Activated T-helper 1 cell treated with anti-CD3 and anti-CD28 coated beads, Interleukin-12 subunit alpha, Interleukin-12 subunit beta, Interleukin-2, Interleukin-4 antibody, amounts not matched to agents 30 ng/mL and 10 ng/mL and 1 ng/mL, durations not matched to agents 14 hours and 24 hours and 36 hours (primary cell): ENCODE measurements at places on chromosomes 4 and X. TPM values are rescaled to one million over a fixed set of nuclear protein-coding genes. Genes with fewer than 3 reads are reported as not detected.

DNA sequence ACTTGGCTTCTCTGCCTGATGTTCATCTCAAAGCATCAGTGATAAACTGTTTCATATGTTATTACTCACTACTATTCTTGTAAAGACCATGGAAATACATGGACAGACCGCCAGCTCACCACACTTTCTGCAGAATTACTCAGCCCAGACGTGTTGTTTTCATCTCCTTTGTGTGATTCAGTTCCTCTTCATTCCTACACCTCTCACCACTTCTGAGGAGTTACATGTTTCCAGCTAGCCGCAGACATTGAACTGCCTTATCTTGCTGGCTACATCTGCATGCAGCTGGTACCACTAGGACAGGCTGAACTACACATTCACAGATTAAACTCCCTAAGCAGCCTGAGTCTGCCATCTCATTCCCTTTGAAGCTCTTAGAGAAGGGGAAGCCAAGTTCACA is 443.2 kb upstream of the FGF16 start:
- peaks cover 2% of the 10 kb centered on the region for H3K27me3 ChIP-seq
- H3K4me1 ChIP-seq = peaks cover 18% of the 10 kb centered on the region
- H3K27ac ChIP-seq = peak overlapping the region; percentile 63
- peak; percentile 22 for DNase-seq
- H3K36me3 ChIP-seq = no peaks in the 10 kb centered on the region

- no peak overlapping the region for H3K27ac ChIP-seq
- no peaks in the 10 kb centered on the region for H3K4me1 ChIP-seq
- DNase-seq = no peak
Observed at GRCh38 chr4:59535541-59535940, 1664.6 kb upstream of the ADGRL3 start.

- no peak overlapping the region for H3K27ac ChIP-seq
- peaks cover 8% of the 10 kb centered on the region for H3K4me1 ChIP-seq
- H3K36me3 ChIP-seq = no peaks in the 10 kb centered on the region
- H3K27me3 ChIP-seq = no peaks in the 10 kb centered on the region
- no peak for DNase-seq
Observed at GRCh38 chr4:119139311-119139710, 3.7 kb downstream of the MYOZ2 start.

DNA sequence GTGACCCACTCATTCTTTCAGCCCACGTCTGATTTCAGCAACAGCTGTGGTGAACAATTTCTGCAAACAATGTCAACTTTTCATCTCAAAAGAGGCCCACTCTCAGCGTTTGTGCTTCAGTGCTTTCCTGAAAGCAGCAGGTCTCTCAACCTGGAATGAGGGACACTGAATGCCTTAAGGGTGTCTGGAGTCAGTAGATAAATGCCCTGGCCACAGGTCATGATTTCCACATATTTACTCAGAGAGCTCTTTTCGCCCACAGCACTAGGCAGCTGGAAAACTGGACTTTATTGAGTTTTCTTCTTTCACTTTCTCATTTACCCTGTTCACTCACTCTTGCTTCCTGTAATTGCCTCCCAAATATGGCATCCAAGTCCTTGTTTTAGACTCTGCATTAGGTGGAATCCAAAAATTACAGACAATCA is 52.8 kb downstream of the NPFFR2 start:
- H3K4me1 ChIP-seq = no peaks in the 10 kb centered on the region
- H3K27me3 ChIP-seq = no peaks in the 10 kb centered on the region
- no peaks in the 10 kb centered on the region for H3K36me3 ChIP-seq
- DNase-seq = no peak

GRCh38 chr4:75429208-75429607 is 85.0 kb downstream of the RCHY1 start:
- H3K4me1 ChIP-seq = no peaks in the 10 kb centered on the region
- H3K27me3 ChIP-seq = peaks cover 2% of the 10 kb centered on the region
- no peaks in the 10 kb centered on the region for H3K36me3 ChIP-seq
- DNase-seq = no peak
- H3K27ac ChIP-seq = no peak overlapping the region

DNA sequence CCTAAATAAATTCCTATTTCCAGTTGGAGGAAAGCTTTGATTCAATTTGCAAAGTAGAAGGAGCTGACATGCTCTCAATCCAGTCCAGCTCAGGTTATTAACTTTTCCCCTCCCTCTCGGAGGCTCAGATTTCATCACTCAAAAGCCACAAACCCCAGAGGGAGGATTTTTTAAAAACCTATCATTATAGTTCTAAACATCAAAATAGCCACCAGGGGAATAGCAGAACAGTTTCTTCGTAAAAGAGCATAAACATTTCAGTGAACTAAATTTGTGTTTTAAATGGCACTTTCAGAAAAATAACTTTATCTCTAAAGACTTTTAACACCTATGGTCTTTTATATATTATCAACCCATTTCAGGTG is 8.8 kb downstream of the GPRIN3 start:
- H3K27ac ChIP-seq = peak overlapping the region; percentile 98
- H3K36me3 ChIP-seq = peaks cover 21% of the 10 kb centered on the region
- H3K4me3 ChIP-seq = peak overlapping the region; percentile 86
- H3K4me1 ChIP-seq = peaks cover 84% of the 10 kb centered on the region
- H3K27me3 ChIP-seq = no peaks in the 10 kb centered on the region

DNA sequence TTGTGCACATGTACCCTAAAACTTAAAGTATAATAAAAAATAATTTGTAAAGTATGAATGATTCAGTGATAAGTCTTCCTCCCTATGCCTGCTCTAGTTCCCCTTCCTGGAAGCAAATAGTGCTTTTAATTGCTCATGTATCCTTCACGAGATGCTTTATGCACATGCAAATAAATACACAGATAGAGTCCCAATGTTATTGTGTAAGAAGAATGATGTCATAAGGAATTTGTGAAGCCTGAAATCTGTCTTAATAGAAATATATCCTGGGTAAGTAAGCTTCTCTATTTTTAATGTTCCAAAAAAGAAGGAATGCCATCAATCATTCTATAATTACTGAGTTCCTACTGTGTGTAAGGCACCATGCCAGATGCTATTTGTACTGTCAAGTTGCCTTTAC is 157.5 kb upstream of the SLC4A4 start:
- H3K27ac ChIP-seq = no peak overlapping the region
- no peaks in the 10 kb centered on the region for H3K36me3 ChIP-seq
- no peak overlapping the region for H3K4me3 ChIP-seq
- H3K4me1 ChIP-seq = peaks cover 21% of the 10 kb centered on the region

GRCh38 chr4:81466841-81467671 is 4.7 kb downstream of the RASGEF1B start:
- no peak overlapping the region for H3K4me3 ChIP-seq
- peaks cover 31% of the 10 kb centered on the region for H3K4me1 ChIP-seq
- no peak overlapping the region for H3K27ac ChIP-seq
- no peaks in the 10 kb centered on the region for H3K36me3 ChIP-seq
- peak; percentile 61 for DNase-seq
- peaks cover 10% of the 10 kb centered on the region for H3K27me3 ChIP-seq

GRCh38 chr4:77578145-77578544 is 27.5 kb upstream of the CXCL13 start:
- no peak overlapping the region for H3K27ac ChIP-seq
- H3K4me1 ChIP-seq = peaks cover 35% of the 10 kb centered on the region
- H3K36me3 ChIP-seq = peaks cover 5% of the 10 kb centered on the region
- peaks cover 4% of the 10 kb centered on the region for H3K27me3 ChIP-seq

DNA sequence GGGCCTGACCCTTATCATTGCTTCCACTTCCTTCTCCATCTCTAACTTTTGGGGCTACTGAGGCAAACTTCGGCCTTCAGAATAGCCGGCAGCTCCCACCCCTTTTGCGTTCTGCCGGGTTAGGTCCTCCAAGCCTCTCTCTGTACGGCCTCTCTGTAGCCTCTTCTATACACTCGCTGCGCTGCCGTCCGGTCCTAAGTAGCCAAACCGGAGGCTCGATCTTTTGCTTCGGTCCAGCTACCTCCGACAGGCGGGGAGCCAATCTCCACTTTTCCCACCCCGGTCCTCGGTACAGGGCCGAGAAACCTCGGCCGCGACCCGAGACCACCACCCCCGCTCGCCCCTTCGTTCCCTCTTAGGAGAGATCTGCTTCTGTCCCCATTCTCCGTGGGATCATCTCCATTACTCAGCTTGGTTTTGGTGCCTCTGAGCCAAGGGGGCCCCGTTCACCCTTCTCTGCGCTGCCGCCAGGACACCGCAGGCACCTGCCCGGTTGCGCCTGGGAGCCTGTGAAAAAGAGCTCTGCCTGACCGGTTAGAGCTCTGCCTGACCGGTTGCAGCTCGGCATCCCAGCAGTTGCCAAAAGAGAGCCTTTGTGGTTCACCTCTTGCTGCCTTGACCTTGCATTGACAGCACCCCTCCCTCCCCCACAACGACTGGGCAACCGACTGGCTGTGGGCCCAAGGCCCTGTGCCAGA is 1.0 kb upstream of the HTR2C start:
- H3K4me3 ChIP-seq = no peak overlapping the region
- H3K4me1 ChIP-seq = no peaks in the 10 kb centered on the region
- H3K27ac ChIP-seq = no peak overlapping the region
- DNase-seq = no peak
- no peaks in the 10 kb centered on the region for H3K36me3 ChIP-seq

- H3K36me3 ChIP-seq = no peaks in the 10 kb centered on the region
- H3K27ac ChIP-seq = no peak overlapping the region
Observed at GRCh38 chrX:37662181-37662580, 23.4 kb upstream of the XK start.

GRCh38 chrX:9542761-9543111 is 77.9 kb downstream of the TBL1X start:
- peaks cover 9% of the 10 kb centered on the region for H3K36me3 ChIP-seq
- H3K27me3 ChIP-seq = peaks cover 2% of the 10 kb centered on the region
- no peak overlapping the region for H3K27ac ChIP-seq
- H3K4me1 ChIP-seq = peaks cover 5% of the 10 kb centered on the region
- H3K4me3 ChIP-seq = no peak overlapping the region

DNA sequence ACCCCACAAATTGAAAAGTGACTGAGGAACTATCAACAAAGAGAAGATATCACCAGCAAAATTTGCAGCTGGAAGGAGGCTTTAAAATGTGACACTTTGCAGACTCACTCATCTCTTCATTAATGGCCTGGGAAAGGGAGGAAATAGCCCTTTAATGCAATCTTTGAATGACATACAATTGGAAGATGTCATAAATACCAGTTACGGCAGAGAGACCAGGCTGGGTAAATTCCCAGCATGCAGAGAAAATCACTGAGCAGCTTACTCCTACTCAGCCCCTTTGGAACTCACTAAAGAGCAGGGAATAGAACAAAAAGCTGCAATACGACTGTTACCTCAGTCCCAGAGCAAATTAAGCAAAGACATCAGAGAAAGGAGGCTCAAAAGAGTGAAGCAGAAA is 238.9 kb downstream of the HS3ST1 start:
- no peaks in the 10 kb centered on the region for H3K27me3 ChIP-seq
- no peak overlapping the region for H3K27ac ChIP-seq
- H3K4me3 ChIP-seq = no peak overlapping the region

DNA sequence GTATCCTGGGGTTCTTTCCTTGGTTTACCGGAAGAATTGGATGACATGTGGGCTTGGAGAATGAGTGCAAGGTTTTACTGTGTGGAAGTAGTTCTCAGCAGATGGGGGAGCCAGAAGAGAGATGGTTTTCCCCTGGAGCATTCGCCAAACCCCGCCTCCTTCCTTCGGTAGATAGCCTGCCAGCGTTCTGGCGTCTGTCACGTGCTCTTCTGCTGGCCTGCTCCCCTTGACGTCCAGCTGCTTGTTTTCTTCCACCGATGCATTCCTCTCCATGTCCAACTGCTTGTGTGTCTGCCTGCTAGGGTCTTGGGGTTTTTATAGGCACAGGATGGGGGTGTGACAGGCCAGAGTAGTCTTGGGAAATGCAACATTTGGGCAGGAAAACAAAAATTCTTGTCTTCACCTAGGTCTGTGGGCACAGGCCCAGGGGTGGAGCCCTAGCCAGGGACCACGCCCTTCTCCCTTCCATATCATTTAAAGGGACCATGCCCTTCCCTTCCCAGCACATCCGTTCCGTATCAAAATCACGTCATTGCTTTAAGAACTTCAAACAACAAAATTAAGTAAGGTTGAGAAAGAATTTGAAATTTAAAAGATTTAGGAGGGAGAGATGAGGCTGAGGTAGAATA is 538.7 kb upstream of the SMIM31 start:
- peaks cover 1% of the 10 kb centered on the region for H3K27me3 ChIP-seq
- no peaks in the 10 kb centered on the region for H3K36me3 ChIP-seq
- H3K27ac ChIP-seq = no peak overlapping the region
- no peak for DNase-seq

DNA sequence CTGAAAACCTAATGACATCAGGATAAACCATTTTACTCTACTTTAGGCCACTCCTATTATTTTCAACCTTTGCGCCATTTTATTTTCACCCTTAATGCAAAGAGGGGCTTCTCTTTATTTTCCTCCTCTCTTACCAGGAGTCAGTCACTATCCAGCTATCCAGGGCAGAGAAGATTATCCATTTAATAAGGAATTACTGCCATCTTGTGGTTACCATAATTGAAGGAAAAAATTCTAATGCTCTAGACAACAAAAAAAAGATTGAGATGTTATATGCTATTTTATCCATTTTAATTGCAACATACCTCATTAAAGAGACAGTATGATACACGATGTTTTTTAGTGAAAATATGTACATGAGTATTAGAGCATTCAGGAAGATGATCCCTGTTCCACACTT is 514.5 kb upstream of the FAM241A start:
- H3K4me3 ChIP-seq = no peak overlapping the region
- no peak overlapping the region for H3K27ac ChIP-seq
- no peak for DNase-seq
- H3K36me3 ChIP-seq = no peaks in the 10 kb centered on the region

DNA sequence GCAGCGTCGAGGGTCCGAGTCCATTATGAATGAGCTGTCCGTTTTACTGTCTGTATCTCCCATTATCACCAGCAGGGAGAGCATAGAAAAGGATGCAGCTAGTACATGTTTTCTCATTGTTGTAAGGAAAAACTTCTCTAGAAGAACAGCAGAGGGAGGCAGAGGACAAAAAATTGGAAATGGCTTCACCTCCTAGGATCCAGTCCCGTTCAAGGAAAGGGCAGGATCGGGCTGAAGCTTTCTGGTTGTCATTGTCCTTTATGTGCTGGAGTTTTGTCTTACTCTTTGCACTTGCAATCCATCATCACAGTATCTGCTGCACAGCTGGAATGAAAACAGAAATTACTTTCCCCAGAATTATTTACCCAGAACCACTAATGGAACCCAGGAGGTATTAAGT is 14.7 kb downstream of the NDP start:
- H3K27ac ChIP-seq = no peak overlapping the region
- no peak overlapping the region for H3K4me3 ChIP-seq
- H3K36me3 ChIP-seq = no peaks in the 10 kb centered on the region
- DNase-seq = no peak

GRCh38 chr4:187084701-187085100 is 361.0 kb upstream of the FAT1 start:
- H3K36me3 ChIP-seq = no peaks in the 10 kb centered on the region
- H3K27me3 ChIP-seq = no peaks in the 10 kb centered on the region
- H3K27ac ChIP-seq = no peak overlapping the region
- DNase-seq = no peak
- no peaks in the 10 kb centered on the region for H3K4me1 ChIP-seq

GRCh38 chrX:96591421-96591820 is 93.2 kb upstream of the DIAPH2 start:
- H3K27me3 ChIP-seq = peaks cover 2% of the 10 kb centered on the region
- no peak for DNase-seq
- H3K4me1 ChIP-seq = no peaks in the 10 kb centered on the region
- H3K36me3 ChIP-seq = no peaks in the 10 kb centered on the region
- no peak overlapping the region for H3K4me3 ChIP-seq

The LIMCH1 gene
- total RNA-seq = not detected in 2 replicates

The BBS7 gene
- 16.9 and 20.2 TPM in 2 replicates for total RNA-seq

The MEPE gene
- not detected in 2 replicates for total RNA-seq

The AMBN gene
- total RNA-seq = not detected in 2 replicates

The SCD5 gene
- 0.44 and 0.70 TPM in 2 replicates for total RNA-seq

The MMRN1 gene
- not detected in 2 replicates for total RNA-seq

The CTAG2 gene
- total RNA-seq = not detected in 2 replicates

The PF4V1 gene
- not detected in 2 replicates for total RNA-seq

The ALB gene
- not detected in 2 replicates for total RNA-seq

The FAM9B gene
- total RNA-seq = not detected in 2 replicates

The ZMAT1 gene
- total RNA-seq = 0.62 and 0.83 TPM in 2 replicates

The FGF5 gene
- total RNA-seq = 0.05 TPM in 1 of 2 replicates, not detected in the other
